ENCODE measurements at places on chromosomes 16 and 17. TPM values are rescaled to one million over a fixed set of nuclear protein-coding genes. Genes with fewer than 3 reads are reported as not detected.

Gene PIK3R6
- total RNA-seq = 0.78 TPM

Gene IGSF6
- total RNA-seq = 2.5 TPM

Gene KCNJ12
- total RNA-seq = 12.2 TPM

Gene CALB2
- total RNA-seq = 0.30 TPM

Gene ATXN7L3
- 35.7 TPM for total RNA-seq

Gene CBX8
- 6.2 TPM for total RNA-seq

Gene MMP15
- 55.2 TPM for total RNA-seq

Gene SHBG
- 0.54 TPM for total RNA-seq

DNA sequence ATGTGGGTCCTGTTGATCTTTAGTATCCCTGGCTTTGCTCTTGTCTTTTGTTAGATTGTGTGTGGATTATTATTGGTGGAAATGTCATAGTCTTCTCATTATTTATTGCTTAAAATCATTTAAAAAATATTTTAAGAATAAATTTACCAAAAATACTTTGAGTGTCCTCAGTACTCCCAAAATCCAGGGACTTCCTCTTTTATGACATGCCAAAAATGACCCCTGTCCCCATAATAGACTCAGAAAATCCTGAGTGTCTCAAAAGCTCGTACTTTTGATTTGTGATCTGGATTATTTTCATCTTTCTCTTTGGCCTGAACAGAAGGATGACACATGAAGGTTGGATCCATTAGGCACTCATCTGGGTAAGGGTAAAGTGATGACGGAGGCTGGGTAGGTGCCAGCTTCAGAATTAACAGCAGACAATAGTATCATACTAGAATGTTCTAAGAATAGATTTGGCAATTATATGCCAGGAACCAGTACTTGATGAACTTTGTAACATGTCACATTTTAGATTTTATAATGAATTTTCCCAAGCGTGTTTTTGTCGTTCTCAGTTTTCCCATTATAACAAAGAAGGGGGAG is 602.2 kb upstream of the CDH8 start:
- DNase-seq = no peak

DNA sequence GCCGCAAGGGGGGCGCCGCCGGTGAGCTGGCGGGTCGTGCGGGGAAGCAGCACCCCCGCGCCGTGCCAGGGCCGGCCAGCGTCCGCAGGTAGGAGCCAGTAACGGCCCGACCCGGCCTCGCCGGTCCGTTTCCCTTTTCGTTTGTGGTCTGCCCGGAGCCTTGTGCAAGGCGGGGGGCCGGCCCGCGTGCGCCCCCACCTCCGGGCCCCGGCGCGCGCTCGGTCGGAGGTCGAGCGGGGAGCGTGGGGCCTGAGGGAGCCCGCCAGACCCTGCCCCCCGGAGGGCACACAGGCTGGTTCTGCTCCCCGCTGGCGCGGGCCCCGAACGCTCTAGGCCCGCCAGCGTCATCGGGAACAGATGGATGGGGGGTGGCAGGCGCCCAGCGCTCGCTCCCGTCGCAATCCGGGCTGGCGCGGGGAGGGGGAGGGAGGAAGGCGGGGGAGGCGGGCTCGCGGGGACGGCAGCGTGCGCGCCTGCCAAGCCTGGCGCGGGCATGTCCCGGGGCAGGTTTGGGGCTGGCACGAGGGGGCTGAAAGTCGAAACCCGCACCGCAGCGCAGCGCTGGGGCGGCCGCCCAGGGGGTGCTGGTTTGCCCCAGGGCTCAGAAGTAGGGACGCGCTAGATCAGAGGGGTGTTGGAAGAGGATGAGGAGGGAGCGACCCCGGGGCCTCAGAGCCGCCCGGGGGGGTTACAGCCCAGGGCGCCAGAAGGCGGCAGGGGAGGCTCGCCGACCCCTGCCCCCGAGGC is 1.5 kb upstream of the GSE1 start:
- DNase-seq = peak; percentile 91

DNA sequence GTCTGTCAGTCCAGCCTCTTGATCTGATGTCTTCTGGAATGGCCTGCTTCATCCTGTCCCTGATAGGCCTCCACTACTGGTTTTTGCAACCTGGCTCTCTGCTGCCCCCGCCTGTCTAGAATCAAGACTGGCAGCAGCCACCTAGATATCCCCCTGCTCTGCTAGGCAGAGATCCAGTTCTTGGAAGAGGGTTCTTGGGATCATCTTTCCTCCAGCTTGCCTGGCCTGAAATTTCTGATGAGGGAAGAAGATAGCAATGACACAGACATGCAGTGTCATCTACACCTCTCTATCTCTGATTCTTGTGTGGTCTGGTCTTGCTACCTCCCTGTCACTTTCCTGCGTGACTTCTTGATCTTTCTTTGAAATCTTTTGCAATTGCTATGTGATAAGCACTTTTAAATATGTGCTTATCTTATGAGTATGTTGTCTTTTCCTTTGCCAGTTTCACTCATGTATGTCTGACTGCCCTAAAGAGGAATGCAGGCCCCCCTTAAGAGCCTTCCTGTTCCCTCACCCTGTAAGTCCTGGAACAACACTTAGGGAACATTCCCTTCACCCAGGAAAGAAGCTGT is 20.3 kb upstream of the NFATC3 start:
- DNase-seq = peak; percentile 81

DNA sequence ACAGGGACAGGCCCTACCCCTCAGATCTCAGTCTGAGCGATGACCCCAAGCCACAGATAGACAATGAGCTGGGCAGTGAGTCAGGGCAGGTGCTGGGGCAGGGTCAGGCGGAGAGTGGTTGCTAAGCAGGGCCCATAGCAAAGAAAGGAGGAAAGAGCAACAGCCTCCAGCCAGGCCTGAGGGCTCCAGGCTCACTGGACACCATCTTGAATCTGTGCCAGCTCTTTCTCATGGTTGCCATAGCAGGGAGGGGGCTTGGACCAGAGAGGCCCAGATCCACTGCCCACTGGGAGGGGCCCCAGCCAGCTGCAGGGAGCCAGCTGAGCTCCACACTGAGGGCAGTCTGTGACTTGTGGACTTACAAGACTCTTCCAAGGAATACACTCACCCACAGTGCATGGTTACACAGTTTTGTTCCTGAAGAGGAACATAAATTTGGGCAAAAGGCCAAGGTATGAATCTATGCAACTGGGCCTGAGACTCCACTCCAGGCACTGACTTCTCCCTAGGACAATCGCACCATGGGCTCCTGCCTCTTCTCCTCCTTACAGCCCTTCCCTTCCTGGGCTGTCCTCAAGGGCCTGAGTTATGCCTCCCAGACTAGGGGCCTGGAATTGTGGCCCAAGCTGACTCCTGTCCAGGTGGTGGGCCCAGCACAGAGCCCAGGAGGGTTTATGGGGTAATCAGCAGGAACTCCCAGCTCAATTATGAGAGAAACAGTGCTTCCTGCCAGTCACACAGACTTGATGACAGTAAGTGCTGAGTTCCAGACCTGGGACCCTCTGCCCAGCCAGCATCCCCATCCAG is 59.9 kb downstream of the BEAN1 start:
- DNase-seq = peak; percentile 70

- DNase-seq = no peak
These were observed 295.6 kb downstream of the WWOX start for GRCh38 chr16:78395035-78395434.

DNA sequence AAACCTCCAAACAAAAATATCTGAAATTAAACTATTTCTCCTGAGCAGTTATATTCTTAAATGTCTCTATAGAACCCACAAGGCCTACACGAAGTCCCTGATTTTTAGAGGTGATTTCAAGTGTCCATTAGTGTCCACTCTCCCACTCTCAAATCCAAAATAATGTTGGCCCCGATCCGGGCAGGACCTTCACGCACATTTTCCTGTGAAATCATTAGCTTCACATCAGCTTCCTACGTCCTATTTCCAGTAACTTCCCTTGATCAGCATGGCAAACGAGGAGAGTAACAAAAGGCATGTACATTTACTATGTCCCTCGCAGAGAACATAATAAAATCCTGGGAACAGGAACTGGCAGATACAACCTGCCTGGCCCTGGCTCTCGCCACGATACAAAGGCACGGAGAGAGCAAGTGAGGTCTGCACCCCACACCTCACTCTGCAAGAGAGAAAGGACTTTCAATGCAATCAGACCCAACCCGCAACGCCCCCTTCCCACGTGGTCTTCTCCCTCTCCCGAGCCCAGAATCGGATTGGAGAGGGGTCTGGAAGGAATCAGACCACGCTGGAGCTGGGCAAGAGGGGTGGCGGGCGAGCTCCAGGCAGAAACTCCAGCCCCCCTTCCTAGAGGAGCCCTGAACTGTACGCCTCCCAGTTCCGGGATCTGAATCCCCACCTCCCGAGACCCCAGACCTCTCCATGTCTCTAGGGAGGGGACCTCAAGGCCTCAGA is 17.5 kb upstream of the C17orf78 start:
- DNase-seq = peak; percentile 59

DNA sequence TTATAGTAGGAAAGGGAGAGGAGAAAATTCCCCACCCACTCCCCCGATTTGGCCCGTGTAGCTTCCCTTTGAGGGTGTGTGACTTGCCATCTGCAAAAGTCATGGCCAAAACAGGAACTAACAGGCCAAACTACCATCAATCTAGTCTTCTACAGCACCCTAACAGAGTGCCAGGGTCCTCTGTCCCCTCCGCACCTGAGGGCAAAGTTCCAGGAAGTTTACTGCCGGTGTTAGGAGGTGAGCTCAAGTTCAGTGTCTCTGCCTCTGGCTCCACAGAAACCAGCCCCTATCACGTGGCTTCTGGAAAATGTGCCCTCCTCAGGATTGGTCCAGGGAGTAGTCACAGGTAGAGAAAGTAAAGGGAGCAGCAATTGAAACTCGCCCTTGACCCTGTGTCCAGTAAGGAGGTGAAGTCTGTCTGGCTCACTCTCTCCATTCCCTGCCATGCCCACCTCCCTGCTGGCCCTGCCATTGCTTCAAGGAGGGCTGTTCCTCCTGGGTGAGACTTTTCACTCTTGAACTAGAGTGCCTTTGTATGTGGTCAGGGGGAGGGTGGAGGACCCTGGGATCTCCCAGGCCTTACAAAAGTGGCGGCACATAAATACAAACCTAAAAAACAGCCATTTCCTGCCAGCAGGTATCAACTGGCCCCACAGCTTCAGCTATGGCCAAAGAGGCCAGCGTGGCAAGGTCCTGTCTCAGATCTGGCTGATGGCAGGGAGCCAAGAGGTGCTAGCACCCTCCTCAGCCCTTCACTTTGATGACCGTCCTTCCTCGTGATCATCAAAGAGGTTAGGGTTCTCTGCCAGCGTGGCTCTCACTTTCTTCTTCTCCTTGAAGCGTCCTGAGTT is 5.3 kb downstream of the PRR15L start:
- no peak for DNase-seq

DNA sequence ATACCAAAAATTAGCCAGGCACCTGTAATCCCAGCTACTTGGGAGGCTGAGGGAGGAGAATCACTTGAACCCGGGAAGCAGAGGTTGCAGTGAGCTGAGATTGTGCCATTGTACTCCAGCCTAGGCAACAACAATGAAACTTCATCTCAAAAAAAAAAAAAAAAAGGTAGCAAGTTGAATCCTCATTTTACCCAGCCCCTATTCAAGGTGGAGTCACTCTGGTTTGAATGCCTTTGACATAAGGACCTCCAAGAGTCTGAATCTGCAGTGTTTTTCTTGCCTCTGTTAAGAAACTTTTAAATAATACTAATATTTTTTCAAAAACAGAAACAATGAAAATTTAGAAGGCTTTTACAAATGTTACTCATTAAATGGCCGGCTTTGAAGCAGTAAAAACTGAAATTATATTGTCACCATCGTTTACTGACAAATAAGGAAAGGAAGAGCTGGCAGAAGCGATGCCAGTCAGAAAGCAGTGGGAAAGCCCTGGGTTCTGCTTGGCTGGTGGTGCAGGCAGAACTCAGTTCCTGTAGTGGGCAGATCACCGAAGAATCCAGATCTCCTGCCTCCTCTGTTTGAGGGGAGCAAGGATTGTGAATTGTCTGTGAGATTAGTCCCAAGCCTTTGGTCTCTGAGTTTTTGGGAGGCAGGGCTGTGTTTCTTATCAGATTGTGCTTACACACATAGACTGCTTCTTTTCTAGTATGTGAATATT is 99.7 kb upstream of the HAS3 start:
- no peak for DNase-seq

DNA sequence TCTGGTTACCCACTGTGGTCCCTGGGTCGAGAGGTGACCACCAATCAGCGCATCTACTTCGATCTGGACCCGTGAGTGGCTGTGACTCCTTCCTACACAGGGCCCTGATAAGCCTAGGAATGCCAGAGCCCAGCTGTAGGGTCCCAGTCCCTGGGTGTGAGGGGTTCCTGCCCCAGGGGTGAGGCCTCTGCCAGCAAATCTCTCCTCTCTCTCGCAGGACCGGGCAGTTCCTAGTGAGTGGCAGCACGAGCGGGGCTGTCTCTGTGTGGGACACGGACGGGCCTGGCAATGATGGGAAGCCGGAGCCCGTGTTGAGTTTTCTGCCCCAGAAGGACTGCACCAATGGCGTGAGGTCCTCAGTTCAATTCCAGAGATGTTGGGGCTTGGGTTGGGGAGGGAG is 2.2 kb upstream of the EFNB3 start:
- no peak for DNase-seq

DNA sequence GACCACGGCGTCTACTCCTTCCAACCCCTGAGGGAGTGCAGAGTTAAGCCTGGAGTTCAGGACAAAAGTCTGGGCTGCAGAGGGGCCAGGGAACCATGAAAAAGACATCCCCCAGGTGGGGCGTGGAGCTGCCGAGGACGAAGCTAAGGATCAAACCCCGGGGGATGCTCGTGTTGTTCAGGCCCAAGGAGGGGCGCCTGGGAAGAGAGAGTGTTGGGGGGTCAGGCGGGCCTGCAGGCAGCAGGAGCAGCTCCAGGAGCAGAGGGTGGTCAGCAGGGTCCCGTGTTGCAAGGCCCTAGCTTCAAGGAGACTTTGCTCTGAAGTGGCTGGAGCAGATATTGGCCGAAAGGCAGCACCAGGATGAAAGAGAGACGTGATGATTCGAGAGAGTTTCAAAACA is 26.7 kb downstream of the NECAB2 start:
- peak; percentile 24 for DNase-seq

- DNase-seq = no peak
These were observed 301.2 kb downstream of the SEC14L1 start for GRCh38 chr17:77441940-77442339.

GRCh38 chr16:88616736-88617135 is 21.6 kb upstream of the IL17C start:
- no peak for DNase-seq
